Esophagus muscularis mucosa (tissue), 4 donors: ENCODE measurements at places on chromosomes 7 and 10. TPM values are rescaled to one million over a fixed set of nuclear protein-coding genes. Genes with fewer than 3 reads are reported as not detected.

GRCh38 chr10:86446440-86446839 lies 75.2 kb downstream of the WAPL start:
- H3K4me3 ChIP-seq, result no peak overlapping the region
- no peaks in the 10 kb centered on the region for H3K4me1 ChIP-seq
- H3K27me3 ChIP-seq, result no peaks in the 10 kb centered on the region
- peaks cover 88% of the 10 kb centered on the region for H3K36me3 ChIP-seq
- H3K27ac ChIP-seq, result no peak overlapping the region
- DNase-seq, result no peak

DNA sequence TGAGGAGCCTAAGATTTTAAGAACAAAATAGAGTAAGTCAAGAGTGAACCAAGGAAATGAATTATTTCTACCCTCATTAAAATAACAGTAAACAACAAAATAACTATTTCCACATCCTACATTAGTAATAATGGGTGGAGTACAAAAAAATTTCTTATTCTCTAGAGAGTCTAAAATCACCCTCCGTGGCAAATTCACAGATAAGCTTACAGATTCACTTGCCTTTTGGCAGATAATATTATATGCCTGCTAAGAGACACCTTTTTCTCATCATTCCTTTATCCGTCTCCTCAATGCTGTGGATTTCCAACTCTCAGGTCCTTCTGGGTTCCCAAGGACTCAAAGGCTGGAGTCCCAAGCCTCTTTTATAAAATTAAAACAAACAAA lies 2.2 kb upstream of the EPC1 start:
- no peaks in the 10 kb centered on the region for H3K27me3 ChIP-seq
- no peak overlapping the region for H3K27ac ChIP-seq
- H3K4me3 ChIP-seq, result no peak overlapping the region
- H3K4me1 ChIP-seq, result peaks cover 39% of the 10 kb centered on the region
- H3K36me3 ChIP-seq, result no peaks in the 10 kb centered on the region
- DNase-seq, result no peak

Gene CPXM2
- 56.8 TPM for total RNA-seq

Gene PALD1
- total RNA-seq, result 10.9 TPM

Gene ZNF32
- 56.7 TPM for total RNA-seq

Gene CAMK1D
- total RNA-seq, result 15.4 TPM

GRCh38 chr10:99658622-99659030 lies 683 bp upstream of the ENTPD7 start:
- no peaks in the 10 kb centered on the region for H3K27me3 ChIP-seq
- peak overlapping the region; percentile 29 for H3K27ac ChIP-seq
- H3K36me3 ChIP-seq, result peaks cover 3% of the 10 kb centered on the region
- peak overlapping the region; percentile 85 for H3K4me3 ChIP-seq

DNA sequence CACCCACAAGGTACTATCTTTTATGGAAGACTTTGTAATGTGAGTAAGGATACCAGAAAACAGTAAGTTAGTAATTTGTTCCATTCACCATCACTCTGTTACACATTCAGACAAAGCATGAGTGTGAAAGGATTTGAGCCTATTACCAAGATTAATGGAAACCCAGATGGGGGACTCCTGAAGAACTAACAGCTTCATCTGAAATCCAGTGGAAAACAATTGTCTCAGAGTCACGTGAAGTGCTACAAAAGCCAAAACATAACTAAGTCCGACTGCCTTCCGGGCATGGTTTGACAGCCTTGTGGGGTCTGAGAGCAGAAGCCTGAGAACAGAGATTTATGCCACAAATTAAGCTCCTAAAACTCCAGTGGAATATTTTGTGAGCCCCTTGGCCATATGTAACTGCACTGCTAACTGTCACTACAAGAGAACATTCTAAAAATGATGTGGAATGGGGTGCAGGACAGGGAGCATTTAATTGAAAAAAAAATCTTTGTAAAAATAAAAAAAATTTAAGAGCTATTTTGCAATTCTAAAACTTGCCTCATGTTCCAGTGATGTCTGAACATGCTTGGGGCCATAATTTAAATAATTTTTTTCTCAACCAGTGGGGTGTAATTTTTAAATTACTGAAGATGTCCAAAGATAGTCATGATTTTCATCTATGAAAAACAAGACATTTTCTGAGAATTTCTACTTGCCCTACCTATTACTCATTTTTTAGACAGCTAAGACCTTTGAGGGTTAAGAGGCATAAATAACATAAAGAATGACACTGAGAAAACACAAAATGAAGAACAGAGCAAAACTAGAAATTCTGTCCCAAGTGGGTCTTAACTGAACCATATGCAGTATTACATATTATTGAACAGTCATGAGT lies 555.0 kb downstream of the INHBA start:
- no peaks in the 10 kb centered on the region for H3K27me3 ChIP-seq
- H3K36me3 ChIP-seq, result no peaks in the 10 kb centered on the region
- H3K4me3 ChIP-seq, result no peak overlapping the region
- DNase-seq, result no peak

Gene FAM20C
- total RNA-seq, result 79.2 TPM

Gene AGAP9
- total RNA-seq, result 2.7 TPM

GRCh38 chr10:122279725-122280141 lies 8.6 kb downstream of the BTBD16 start:
- no peak overlapping the region for H3K27ac ChIP-seq
- H3K36me3 ChIP-seq, result no peaks in the 10 kb centered on the region
- no peak overlapping the region for H3K4me3 ChIP-seq
- no peaks in the 10 kb centered on the region for H3K27me3 ChIP-seq

DNA sequence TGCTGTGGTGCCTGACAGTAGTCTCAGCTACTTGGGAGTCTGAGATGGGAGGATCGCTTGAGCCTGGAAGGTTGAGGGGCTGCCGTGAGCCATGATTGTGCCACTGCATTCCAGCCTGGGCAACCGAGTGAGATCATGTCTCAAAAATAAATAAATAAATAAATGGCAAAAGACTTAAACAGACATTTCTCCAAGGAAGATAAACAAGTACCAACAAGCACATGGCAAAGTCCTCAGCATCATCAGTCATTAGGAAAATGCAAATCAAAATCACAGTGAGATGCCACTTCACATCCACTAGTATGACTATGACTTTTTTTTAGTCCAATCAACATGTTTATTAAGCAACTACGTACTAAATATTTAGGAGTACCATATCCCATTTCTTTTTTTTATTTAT lies 21.3 kb upstream of the KPNA7 start:
- H3K36me3 ChIP-seq, result no peaks in the 10 kb centered on the region
- no peak overlapping the region for H3K4me3 ChIP-seq
- H3K4me1 ChIP-seq, result no peaks in the 10 kb centered on the region
- H3K27ac ChIP-seq, result no peak overlapping the region

GRCh38 chr7:99305473-99306260 lies 20.0 kb upstream of the ARPC1A start:
- no peak for DNase-seq
- no peaks in the 10 kb centered on the region for H3K36me3 ChIP-seq
- H3K4me1 ChIP-seq, result no peaks in the 10 kb centered on the region
- H3K27ac ChIP-seq, result no peak overlapping the region

- no peak for DNase-seq
- no peak overlapping the region for H3K27ac ChIP-seq
- no peak overlapping the region for H3K4me3 ChIP-seq
- no peaks in the 10 kb centered on the region for H3K4me1 ChIP-seq
Observed at GRCh38 chr10:93261961-93262610, 188.4 kb downstream of the CYP26A1 start.

Gene ADAMTS14
- not detected for total RNA-seq
